ENCODE measurements at places on chromosomes 1 and 21. TPM values are rescaled to one million over a fixed set of nuclear protein-coding genes. Genes with fewer than 3 reads are reported as not detected.

TAS1R1 gene
- under 0.01 TPM for total RNA-seq

TRAF3IP3 gene
- not detected for total RNA-seq

LCE1A gene
- not detected for total RNA-seq

TPTE gene
- total RNA-seq = 1.1 TPM

APCS gene
- not detected for total RNA-seq

TLCD4 gene
- total RNA-seq = 0.29 TPM

S100A1 gene
- 0.44 TPM for total RNA-seq
